ENCODE measurements at places on chromosomes 6 and 20.

GRCh38 chr6:160781298-160781697, 79.3 kb downstream of the PLG start:
- DNase-seq: no peak

DNA sequence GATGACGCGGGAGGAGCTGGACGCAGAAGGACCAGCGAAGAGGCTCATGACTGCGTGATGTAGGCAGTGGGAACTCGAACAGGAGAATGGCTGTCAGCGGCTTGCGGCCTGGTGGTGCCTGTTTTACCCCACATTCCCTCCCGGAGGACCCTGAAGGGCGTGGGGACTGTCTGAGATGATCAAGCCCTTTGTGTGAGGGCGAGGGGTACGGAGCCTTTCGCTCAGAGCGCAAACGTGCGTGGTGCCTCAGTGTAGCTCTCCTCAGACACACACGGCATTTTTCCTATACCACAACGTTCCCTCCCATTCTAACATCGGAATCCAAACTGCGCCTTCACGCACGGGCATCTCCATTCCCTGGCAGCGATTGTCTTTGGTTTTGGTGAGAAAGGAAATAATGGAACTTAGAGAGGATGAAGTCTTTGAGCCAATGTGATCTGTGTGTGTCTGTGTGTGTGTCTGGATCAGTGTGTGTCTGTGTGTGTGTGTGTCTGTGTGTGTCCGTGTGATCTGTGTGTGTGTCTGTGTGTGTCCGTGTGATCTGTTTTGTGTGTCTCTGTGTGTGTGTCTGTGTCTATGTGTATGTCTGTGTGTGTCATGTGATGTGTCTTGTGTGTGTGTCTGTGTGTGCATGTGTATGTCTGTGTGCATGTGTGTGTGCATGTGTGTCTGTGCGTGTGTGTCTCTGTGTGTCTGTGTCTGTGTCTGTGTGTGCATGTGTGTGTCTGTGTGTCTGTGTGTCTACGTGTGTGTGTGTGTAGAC, 5.3 kb downstream of the PTK6 start:
- no peak for DNase-seq

DNA sequence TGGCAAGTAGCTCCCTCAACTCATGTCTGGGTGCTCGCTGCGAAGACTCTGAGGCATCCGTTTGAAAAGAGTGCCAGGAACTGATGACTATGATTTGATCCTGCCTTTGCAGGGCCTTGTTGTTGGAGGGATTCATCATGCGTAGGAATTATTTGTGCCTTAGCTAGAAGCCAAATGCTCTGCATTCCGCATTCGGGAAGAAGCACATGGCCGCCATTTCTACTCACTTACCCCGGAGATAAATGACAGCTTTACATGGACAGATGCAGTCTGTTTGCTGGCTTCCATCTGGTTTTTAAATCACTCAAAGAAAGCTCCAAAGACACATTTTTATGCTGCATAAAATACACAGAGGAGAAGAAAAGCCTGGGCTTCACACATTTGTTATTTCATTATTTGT, 363.3 kb upstream of the CDH4 start:
- DNase-seq: no peak

DNA sequence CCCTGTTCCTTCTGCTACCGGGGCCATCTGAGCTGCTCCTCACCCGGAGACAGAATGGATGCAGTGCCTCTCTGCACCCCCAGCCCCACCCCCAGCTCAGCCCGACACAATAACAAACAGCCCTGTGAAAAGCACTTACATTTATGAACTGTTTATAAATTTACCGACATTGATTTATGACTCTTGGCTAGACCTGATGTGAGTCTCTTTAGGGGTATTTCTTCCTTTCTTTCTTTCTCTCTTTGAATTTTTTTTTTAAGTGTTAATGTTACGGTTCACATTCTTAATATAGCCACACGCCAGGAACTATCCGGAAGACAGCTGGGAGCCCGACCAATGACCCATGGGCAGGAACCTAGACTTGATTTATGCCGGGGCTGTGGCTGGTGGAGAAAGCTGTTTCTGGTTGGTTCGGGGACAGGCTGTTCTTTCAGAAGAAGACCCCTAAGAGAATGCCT, 266.3 kb downstream of the CDC5L start:
- peak; percentile 40 for DNase-seq

GRCh38 chr20:36447101-36447500, 94.2 kb upstream of the MYL9 start:
- no peak for DNase-seq

GRCh38 chr6:116218172-116218633, 35.7 kb downstream of the TSPYL4 start:
- DNase-seq: no peak

DNA sequence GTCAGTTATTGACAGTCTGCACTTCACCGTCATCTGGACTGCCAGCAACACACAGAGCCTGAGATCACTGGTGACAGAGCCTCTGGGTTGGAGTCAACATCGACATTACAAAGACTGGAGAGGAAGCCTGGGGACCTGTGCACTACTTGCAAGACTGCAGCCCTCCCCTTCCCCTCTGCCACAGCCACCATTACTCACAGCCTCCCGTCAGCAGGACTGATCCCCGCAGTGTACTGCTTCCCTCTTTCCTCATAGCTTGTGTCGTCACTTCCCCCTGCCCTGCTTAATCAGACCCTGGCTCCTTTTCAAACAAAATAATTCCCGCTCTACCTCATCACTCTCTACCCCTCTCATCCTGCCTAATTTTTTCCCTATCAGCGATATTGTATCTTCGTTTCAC, 235.5 kb upstream of the KCNQ5 start:
- DNase-seq: no peak

DNA sequence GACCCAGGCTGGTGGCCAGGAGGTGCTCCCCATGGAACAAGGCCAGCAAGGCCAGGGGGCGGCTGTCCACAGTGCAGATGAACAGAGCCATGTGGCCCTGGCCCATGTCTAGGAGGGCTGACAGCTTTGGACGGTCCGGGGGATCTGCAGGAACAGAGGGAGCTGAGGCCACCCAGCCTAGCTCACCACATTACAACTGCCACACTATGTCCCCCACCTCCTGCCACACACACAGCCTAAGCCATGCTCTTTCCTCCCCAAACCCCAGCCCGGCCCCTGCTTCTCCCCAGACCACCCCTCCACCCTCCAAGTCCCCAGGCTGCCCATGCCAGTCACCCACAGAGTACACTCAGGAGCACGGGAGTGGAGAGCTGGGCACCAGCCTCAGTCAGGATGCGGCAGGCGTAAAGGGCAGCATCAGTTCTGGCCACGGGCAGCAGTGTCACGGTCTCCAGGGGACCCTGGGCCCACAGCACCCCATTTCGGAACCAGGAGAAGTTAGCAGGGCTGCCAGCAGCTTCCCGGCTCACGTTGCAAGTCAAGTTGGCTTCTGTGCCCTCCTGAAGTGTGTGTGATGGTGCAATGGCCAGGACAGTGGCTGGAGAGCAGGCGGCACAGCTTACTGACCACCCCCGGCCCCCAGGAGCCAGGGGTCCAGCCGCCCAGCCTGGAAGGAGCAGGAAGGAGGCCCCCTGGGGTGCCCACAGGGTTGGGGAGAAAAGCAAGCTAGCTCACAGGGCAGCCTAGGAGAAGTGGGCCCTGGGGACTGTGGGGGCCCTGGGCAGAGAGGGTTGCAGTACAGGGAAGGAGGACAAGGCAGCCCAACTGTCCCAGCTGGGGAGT, 15.2 kb upstream of the ADAM33 start:
- DNase-seq: no peak

GRCh38 chr6:125995972-125996580, 9.7 kb downstream of the TRMT11 start:
- peak; percentile 53 for DNase-seq

GRCh38 chr6:28947067-28947765, 23.4 kb upstream of the TRIM27 start:
- DNase-seq: no peak

DNA sequence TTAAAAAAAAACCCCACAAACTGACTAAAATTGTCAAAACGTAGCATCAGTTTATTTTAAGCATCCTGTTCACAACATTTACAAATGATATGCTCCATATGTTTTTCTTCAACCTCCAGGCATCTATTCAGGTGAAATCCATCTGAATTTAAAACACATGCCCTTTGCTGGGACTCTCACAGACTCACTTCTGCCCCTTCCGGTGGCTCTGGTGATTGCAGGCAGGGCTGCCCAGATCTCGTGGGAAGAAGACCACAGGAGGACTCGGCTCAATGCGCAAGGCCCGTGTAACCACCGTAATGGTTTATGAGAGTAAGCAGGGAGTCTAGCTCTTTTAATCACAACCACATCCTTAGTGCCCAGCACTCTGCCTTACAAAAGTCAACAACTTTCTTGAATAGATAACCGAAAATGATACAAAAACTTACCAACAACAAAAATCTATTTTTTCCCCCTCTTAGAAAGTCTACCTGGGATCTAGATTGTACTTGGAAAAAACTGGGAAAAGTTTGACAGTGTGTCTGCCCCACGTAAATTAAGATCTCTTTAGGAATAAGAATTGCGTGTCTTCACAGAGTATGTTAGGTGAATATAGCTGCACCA, 139.1 kb downstream of the KIF16B start:
- DNase-seq: peak; percentile 36

- no peak for DNase-seq
Measured at GRCh38 chr6:141484711-141485110, 648.0 kb upstream of the GJE1 start.

DNA sequence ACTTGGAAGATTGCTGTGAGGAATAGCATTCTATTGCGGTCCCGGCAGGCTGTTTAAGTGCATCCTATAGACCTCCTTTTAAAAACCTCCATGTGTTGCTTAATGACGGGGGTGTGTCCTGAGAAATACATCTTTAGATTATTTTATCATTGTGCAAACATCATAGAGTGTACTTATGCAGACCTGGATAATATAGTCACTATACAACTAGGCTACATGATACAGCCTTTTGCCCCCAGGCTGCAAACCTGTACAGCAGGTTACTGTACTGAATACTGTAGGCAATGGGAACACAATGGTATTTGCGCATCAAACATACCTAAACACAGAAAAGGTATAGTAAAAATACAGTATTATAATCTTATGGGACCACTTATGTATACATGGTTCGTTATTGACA, 175.6 kb downstream of the RNF144B start:
- no peak for DNase-seq

DNA sequence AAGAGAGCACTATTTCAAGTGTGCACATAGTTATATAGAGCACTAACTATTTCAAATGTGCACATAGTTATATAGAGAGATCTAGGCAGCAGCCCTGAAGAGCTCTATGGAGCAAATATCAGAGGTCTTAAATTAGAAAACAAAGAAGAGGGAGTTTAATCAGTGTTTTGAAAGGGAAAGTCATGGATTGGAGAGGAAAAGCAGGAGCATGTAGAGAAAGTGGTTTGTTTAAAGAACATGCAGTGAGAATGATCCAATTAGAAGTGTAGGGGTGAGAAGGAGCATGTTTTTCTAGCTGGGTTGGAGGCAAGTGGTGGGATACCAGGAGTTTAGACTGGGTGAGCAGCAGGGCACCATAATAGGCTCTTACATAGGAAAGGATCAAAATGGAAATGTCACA, 17.2 kb downstream of the TREML1 start:
- DNase-seq: no peak

DNA sequence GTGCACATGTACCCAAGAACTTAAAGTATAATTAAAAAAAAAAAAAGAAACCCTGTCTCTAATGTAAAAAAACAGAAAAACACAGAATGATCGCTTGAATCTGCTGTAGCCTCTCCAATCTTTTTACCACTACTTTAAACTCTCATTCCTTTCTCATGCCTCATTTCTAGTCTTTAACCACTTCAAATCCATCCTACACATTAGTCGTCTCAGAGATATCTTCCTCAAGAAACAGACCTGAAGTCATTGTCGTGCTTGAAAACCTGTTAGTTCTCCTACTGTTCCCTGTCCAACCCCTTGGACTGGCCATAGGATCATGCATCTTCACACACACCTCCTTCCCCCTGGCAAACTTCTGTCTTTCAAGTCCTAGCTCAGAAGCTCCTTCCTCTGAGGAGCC, 112.1 kb upstream of the BCLAF1 start:
- no peak for DNase-seq

DNA sequence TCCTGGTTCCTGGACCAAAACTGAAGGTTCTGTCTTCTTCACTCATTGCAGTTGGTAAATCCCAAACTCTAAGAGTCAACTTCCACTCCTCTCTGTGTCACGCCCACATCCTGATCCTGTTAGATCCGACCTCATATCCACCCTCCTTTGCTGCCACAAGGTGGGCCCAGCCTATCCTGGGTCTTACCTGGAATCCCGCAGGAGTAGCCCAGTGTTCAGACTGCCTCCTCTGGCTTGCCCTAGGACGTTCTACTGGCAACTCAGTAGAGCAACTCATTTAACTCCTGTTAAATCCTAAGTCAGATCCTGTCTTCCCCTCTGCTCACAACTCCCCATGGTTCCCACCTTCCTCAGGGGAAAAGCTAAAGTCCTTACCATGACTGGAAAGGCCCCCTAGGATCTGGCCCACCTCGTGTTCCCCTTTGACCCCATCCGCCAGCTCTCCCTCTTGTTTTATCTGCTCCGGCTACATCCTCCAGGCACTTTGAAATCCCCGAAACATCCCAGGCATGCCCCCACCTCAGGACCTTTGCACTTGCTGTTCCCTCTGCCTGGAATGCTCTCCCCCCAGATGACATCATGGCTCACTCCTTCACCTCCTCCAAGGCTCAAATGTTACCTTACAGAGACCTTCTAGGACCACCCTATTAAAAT, 43.9 kb downstream of the TFEB start:
- no peak for DNase-seq

DNA sequence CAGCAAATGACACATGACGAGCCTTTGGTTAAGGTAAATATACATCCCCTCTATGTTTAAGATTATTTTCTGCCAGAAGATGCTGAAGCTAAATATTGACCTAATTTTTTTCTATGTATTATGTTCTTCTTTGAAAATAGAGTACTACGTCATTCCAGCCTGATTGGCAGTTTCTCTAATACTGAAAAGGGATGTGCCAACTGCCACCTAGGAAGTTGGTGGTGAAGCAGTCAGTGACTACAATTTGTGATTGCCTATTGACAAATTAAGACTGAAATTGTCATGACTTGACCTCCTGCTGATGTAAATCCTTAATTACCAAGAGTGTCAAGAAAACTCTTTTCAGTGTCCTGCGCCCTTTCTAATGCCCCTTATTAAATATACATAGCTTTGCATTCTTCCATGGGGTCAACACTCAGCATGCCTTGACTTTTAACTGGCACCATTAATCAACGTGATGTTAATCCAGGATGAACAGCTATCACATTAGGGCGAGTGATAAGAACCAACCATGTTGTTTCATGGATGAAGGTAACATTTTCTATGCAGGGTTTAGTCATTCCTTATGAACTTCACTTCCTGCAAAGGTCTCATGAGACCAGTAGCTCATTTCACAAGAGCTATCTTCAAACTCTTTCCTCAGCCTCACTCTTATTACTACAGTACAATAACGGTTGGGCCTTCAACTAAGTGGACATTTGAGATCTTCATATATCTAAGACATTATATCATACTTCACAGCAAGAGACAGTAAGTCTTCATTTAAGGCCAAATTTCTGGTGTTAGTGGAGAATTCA, 22.5 kb upstream of the SGK1 start:
- DNase-seq: no peak
